Kidney (tissue), 22 donors: ENCODE measurements at places on chromosomes 2 and 18. TPM values are rescaled to one million over a fixed set of nuclear protein-coding genes. Genes with fewer than 3 reads are reported as not detected.

- DNase-seq = no peak
Measured at GRCh38 chr2:235170536-235171521, 219.0 kb downstream of the SH3BP4 start.

GRCh38 chr2:148013876-148014275, 6.7 kb downstream of the ORC4 start:
- DNase-seq = peak; percentile 66

- no peak for DNase-seq
Measured at GRCh38 chr2:160952464-160953254, 207.6 kb upstream of the TANK start.

- DNase-seq = no peak
Measured at GRCh38 chr18:68288408-68288807, 426.5 kb downstream of the TMX3 start.

RAB12 gene
- polyA plus RNA-seq = 37.7 TPM

GRCh38 chr2:13089971-13090370, 373.2 kb downstream of the TRIB2 start:
- DNase-seq = no peak

DNA sequence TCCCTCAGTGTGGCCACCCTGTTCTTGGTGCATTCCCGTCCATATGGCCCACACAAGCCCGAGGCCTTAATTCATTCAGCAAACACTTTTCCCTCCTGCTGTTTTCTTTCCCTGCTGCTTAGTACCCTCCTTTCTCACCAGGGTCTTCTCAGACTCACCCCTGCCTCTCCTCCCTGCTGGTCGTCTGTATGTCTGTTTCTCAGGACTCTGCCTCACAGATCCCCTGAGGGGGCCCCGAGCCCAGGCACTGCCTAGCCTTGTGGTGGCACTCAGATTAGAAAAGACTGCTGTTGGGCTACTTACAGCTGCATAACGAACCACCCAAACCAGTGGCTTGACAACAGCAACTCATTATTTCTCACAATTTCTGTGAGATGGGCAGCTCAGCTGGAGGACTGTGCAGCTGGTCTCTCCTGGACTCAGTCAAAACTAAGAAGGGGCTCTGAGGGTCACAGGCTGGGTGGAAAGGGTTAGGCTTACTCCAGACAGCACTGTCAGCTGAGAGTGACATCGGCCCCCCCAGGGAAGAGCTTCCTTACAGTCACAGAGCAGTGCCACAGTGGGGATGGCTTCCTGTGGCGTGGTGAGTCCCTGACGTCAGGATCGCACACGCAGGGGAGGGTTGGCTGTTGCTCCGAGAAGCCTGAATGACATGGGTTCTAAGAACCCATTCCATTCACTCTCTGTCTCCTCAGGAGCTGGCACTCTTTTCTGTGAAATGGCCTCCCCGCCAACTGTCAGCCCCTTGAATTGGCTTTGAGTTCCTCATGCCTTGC, 139.0 kb downstream of the UXS1 start:
- DNase-seq = no peak

DNA sequence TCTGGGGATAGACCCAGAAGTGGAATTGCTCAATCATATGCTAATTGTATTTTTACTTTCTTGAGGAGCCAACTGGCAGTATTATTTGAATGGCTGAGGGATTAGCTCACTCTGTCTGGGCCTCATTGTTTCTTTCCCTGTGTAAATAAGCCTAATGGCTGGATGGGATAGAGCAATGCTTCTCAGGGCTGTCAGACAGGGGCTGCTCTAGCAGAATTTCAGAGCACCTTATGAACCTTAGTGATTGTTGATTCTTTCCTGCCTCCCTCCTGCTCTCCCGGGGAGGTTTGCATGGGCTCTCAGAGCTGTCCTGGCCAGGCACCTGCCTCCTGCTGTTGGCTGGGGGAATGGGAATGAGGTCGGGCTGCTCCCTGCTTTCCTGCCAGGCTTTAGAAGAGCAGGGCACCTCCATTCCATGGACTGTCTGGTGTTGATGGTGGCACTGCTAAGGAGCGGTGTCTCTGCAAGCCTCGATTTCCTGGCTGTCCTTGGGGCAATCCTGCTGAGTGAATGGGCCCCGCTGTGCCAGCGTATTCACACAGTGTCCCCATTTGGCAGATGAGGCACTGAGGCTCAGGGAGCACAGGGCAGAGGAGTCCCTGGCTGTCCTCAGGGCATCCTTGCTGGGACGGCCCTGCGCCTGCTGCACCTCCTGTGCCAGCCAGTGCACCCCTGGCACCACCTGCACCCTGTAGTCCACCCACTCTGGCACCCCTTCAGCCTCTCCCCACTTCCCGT, 468.2 kb upstream of the HS6ST1 start:
- DNase-seq = no peak

NPC1 gene
- polyA plus RNA-seq = 16.0 TPM

DNA sequence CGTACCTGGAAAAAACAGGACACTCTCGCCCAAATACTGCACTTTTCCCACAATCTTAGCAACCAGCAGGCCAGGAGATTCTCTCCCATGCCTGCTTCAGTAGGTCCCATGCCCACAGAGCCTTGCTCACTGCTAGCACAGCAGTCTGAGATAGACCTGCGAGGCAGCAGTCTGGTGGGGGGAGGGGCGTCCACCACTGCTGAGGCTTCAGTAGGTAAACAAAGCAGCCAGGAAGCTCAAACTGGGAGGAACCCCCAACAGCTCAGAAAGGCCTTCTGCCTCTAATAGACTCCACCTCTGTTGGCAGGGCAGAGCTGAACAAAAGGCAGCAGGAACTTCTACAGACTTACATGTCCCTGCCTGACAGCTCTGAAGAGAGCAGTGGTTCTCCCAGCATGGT, 1202.8 kb upstream of the ACVR2A start:
- DNase-seq = no peak

WDR7 gene
- 7.3 TPM for polyA plus RNA-seq

SPATA3 gene
- polyA plus RNA-seq = not detected

GRCh38 chr2:136693966-136694365, 71.4 kb upstream of the THSD7B start:
- no peak for DNase-seq

DNA sequence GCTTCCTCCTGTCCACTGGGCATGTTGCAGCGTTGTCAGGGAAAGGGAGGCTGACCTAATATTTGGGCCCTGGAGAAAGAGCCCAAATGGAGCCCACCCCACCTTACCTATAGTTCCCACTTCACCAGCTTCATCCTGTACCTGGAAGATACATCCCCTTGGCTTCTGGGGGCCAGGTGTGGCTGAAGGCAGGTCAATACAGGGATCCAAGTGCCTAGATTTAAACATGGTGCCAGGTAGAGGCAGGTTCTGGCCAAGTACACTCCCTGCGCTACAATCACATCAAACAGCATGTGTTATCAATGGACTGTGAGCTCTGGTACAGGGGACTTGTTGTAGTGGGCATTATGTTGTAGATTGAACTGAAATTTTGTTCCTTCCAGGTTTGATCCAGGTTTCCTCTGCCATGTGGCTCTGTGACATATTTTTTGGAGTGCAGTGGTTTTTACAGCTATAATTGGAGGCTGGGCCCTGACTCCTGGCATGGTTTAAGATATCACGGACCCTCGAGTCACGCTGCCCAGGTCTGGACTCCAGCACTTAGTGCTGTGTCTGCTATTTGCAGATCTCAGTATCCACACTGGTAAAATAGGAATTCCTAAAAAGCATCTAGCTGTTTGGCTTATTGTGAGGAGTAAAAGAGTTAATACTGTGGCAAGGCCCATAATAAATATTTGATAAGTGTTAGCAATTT, 23.8 kb downstream of the MYCN start:
- DNase-seq = no peak

DNA sequence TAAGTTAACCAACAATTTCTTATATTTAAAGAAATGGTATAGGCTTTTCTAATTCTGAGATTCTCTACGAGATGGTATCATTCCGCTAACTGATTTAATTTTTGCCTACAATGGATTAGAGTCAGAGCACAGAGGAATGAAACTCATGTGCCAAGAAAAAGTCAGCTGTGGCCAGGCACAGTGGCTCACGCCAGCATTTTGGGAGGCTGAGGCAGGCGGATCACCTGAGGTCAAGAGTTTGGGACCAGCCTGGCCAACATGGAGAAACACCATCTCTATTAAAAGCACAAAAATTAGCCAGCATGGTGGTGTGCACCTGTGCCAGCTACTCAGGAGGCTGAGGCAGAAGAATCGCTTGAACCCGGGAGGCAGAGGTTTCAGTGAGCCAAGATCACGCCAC, 17.0 kb upstream of the TTN start:
- no peak for DNase-seq

- no peak for DNase-seq
Measured at GRCh38 chr2:109604597-109604996, 9.2 kb downstream of the SEPTIN10 start.

CHST10 gene
- 6.2 TPM for polyA plus RNA-seq

- no peak for DNase-seq
Measured at GRCh38 chr2:196170213-196170605, 1.2 kb downstream of the STK17B start.

DNA sequence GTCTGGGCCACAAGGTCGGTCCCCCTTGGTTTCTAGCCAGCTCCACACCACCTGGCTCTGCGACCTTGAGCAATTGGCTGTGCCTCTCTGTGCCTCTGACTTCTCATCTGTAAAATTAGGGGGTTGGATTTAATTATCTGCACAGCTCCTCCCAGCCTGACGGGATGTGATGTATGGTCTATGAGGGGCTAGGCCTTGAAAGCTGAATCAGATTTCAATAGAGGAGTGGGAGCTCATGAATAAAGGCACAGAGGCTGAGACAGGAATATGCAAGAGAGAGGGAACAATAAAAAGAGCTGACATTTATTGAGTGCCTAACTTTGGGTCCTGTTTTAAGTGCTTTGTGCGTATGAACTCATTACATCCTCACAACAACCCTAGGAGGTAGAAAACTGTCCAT, 104.7 kb downstream of the ALK start:
- DNase-seq = peak; percentile 46

GNAL gene
- 1.8 TPM for polyA plus RNA-seq
